ENCODE measurements at places on chromosomes 4 and X.
A peak's percentile ranks its signal among the peaks of the same experiment; 100 is the strongest.

DNA sequence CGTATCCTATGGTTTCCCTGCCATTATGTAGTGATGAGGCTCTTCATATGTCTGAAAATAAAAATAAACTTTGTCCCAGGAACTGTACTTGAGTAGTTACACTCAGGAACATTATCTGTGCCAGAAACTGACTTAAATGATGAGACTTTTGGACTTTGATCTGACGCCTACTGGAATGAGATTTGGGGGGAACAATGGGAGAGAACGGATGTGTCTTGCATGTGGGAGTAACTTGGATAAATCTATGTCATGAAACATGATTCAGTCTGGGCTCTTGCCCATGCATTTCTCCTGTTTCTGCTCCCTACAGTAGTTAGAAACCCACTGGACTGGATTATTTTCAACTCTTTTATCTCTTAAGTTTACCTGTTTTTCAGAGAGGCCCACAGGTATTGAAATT lies 2351.4 kb downstream of the PCDH7 start:
- H3K27ac ChIP-seq = no peak overlapping the region
- H3K4me3 ChIP-seq = no peak overlapping the region
- H3K27me3 ChIP-seq = no peaks in the 10 kb centered on the region
- H3K36me3 ChIP-seq = no peaks in the 10 kb centered on the region

DNA sequence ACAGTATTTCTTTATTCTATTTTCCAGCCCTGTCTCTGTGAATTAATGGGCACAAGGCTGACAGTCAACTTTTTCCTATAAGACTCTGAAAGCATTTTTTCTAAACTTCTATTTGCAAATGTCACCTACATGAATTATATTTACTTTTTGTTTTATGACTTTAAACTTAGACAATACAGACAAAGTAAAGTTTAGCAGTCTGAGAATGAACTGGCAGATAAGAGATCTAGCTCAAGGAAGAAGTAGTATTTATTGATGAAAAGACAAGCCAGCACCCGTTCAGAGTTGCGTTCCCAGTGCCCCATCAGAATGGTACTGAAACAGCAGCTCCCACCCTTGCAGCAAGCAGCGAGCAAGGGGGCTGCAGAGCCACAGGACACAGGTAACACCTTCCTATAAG lies 148.5 kb downstream of the FAM13A start:
- no peak overlapping the region for H3K27ac ChIP-seq
- H3K36me3 ChIP-seq = no peaks in the 10 kb centered on the region
- H3K27me3 ChIP-seq = no peaks in the 10 kb centered on the region
- H3K4me3 ChIP-seq = no peak overlapping the region

DNA sequence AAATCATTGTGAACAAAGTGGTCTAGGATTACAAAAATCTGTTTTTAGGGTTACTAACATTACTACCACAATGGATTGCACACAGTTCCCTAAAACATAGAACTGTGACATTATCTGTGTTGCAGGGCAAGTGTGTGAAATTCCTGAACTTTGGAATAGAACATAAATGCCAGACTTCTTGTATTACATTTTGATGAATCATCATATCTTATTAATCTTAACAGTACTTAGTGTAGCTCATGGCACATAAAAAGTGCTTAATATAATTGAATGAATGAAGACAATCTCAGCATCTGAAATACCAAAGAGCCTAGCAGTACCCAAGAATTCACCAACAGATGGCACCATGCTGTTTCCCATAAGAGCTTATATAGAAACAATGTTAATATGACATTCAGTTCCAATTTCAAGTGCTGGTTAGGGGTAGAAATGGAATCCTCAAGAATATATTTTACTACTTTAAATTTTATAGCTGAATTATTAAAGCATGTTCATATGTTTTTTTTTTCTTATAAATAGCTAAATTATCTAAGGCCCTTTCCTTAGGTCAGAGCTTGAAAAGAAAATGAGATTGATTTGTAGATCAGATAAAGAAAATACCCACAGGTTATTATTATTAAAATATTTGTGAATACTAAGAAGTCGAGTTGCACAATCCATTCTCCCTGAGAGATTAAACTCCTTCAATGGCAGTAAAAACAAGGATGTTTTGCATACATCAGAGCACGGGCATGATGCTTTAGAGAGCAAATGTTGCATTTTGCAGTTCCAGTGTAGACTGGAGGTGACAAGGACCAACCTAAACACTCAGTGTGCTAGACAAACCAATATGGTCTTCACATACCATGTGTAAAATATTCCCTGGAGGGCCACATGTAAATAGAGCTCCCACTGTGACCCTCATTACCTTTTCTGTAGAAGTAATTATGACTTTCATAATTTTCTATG lies 25.7 kb upstream of the SHISA3 start:
- H3K27ac ChIP-seq = no peak overlapping the region
- no peaks in the 10 kb centered on the region for H3K36me3 ChIP-seq
- H3K4me3 ChIP-seq = no peak overlapping the region
- H3K27me3 ChIP-seq = peaks cover 18% of the 10 kb centered on the region
- no peaks in the 10 kb centered on the region for H3K4me1 ChIP-seq

DNA sequence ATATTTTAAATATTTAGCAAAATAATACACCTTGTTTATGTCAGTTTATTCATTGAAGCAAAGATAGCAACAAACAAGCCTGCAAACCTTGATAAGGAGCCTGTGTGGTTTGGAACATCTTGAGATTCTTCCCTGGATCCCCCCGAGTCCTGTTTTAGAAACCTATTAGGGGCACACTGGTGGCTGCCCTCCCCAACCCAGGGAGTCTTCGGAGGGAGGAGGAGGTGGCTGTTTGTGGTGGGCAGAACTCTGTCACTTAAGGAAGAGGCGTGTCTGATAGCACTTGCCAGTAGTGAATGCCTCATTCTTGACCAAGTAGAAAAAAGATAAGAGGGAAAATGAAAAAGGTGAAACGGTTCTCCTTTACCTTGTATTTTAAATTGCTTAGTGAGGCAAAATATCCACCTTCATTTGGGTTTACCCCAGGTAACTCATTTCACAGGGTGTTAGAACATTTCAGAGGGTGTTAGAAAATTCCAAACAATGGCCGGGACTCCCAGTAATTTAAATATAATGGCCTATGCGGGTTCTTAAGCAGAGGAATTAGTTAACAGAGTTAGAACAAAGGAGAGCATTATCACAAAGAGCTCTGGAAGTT lies 10.4 kb downstream of the KIT start:
- no peaks in the 10 kb centered on the region for H3K4me1 ChIP-seq
- no peak for DNase-seq
- H3K36me3 ChIP-seq = no peaks in the 10 kb centered on the region
- H3K27me3 ChIP-seq = peaks cover 26% of the 10 kb centered on the region

DNA sequence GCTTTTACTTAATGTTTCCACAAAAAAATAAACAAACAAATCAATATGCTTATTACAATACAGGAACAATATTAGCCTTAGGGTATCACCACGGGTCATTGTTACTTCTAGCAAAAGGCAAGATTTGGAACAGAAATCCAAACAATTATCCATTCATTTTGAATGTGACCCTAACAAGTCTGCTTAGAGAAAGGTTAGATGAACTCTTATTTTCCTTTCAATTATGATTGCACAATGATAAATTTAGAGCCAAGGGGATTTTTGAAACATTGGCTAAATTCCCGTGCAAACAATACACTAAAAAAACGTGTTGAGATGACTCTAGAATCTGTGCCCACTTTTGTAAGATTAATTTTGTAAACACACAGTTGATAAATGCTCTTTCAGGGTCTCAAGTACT lies 474.7 kb downstream of the PCDH7 start:
- DNase-seq = no peak
- no peaks in the 10 kb centered on the region for H3K4me1 ChIP-seq
- no peaks in the 10 kb centered on the region for H3K27me3 ChIP-seq

- no peak overlapping the region for H3K4me3 ChIP-seq
- no peak overlapping the region for H3K27ac ChIP-seq
- no peak for DNase-seq
- no peaks in the 10 kb centered on the region for H3K4me1 ChIP-seq
- H3K36me3 ChIP-seq = no peaks in the 10 kb centered on the region
Observed at GRCh38 chr4:10891866-10892265, 207.3 kb upstream of the CLNK start.

GRCh38 chr4:14977830-14978229 lies 24.5 kb upstream of the CPEB2 start:
- H3K4me1 ChIP-seq = peaks cover 2% of the 10 kb centered on the region
- no peak for DNase-seq
- H3K4me3 ChIP-seq = no peak overlapping the region
- H3K27ac ChIP-seq = no peak overlapping the region

DNA sequence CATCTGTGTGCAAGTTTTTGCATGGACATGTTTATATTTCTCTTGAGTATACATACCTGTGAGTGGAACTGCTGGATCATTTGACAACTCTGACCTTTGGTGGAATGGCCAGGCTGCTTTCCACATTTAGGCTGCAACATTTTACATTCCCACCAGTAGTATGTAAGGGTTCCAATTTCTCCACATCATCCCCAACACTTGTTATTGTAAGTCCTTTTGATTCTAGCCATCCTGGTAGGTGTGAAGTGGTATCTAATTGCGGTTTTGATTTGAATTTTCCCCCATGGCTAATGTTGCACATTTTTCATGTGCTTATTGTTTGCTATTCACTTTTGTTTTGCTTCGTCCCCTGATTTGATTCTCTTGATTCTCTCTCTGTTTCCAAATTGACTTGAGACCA lies 16.4 kb downstream of the DLG3 start:
- no peak overlapping the region for H3K27ac ChIP-seq
- H3K4me3 ChIP-seq = no peak overlapping the region
- peaks cover 9% of the 10 kb centered on the region for H3K4me1 ChIP-seq
- peaks cover 3% of the 10 kb centered on the region for H3K36me3 ChIP-seq
- no peak for DNase-seq

- peak overlapping the region; percentile 63 for H3K4me3 ChIP-seq
- H3K36me3 ChIP-seq = no peaks in the 10 kb centered on the region
- peak; percentile 74 for DNase-seq
- peaks cover 8% of the 10 kb centered on the region for H3K4me1 ChIP-seq
- peaks cover 11% of the 10 kb centered on the region for H3K27me3 ChIP-seq
- no peak overlapping the region for H3K27ac ChIP-seq
Observed at GRCh38 chr4:47926667-47927258, 12.4 kb upstream of the NFXL1 start.

GRCh38 chrX:155048977-155049619 lies 21.8 kb downstream of the CMC4 start:
- peak overlapping the region; percentile 50 for H3K27ac ChIP-seq
- no peak overlapping the region for H3K4me3 ChIP-seq

GRCh38 chr4:25919676-25920075 lies 5.7 kb downstream of the SMIM20 start:
- DNase-seq = no peak
- peaks cover 1% of the 10 kb centered on the region for H3K36me3 ChIP-seq
- no peaks in the 10 kb centered on the region for H3K27me3 ChIP-seq
- no peak overlapping the region for H3K27ac ChIP-seq
- H3K4me1 ChIP-seq = peaks cover 11% of the 10 kb centered on the region

DNA sequence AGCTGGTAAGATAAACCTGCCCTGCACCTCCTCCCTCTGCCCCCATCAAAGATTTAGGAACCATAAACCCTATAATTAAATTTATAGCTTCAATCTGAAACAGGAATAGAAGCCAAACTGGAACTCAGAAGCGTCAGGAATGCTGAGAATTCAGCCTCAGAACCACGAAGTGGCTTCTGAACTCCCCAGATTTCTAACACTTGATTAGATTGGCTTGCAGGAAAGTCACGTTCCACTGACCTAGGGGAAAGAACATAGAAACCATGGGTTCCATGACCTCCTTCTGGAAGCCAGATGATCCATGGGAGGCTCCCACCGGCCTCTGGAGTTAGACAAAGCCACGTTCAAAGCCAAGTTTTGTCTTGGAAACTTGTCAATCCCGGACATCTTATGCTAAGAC lies 356.5 kb downstream of the MID1IP1 start:
- no peak overlapping the region for H3K27ac ChIP-seq
- H3K4me1 ChIP-seq = peaks cover 12% of the 10 kb centered on the region
- H3K4me3 ChIP-seq = no peak overlapping the region
- H3K27me3 ChIP-seq = no peaks in the 10 kb centered on the region
- H3K36me3 ChIP-seq = no peaks in the 10 kb centered on the region

DNA sequence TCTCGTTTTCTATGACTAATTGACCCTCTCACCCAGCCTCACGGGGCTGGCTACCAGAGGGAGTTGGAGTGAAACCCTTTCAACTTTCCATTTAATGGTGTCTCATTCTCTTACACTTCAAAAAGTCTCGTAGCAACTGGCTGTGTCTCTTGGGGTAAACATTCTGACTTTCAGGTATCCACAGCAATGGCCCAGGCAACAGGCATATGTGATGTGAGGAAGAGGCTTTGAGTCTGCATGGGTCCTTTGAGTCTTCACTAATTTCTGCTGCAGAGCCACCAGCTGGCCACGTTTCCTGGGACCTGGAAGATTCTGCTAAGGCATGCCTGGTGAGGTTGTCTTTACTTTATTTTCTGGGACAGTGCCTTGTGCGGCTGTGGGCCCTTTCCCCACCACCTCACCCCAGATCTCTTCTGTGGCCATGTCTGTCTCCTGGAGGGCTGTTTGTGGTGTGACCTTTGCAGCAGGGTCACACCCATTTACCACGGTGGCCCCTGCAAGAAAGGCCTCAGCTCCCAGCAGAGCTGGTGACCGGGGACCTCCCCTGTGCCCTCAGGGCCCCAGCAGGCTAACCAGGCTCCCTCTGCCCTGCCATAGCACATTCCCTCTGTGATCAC lies 112.5 kb upstream of the FRG1 start:
- no peaks in the 10 kb centered on the region for H3K27me3 ChIP-seq
- no peaks in the 10 kb centered on the region for H3K36me3 ChIP-seq
- no peak overlapping the region for H3K27ac ChIP-seq

GRCh38 chrX:100625985-100626491 lies 10.6 kb downstream of the TSPAN6 start:
- H3K36me3 ChIP-seq = no peaks in the 10 kb centered on the region
- DNase-seq = peak; percentile 21
- H3K4me1 ChIP-seq = peaks cover 10% of the 10 kb centered on the region
- H3K27ac ChIP-seq = no peak overlapping the region
- H3K27me3 ChIP-seq = no peaks in the 10 kb centered on the region

- H3K27ac ChIP-seq = no peak overlapping the region
- no peaks in the 10 kb centered on the region for H3K36me3 ChIP-seq
Observed at GRCh38 chr4:21742326-21742725, 206.2 kb downstream of the KCNIP4 start.

GRCh38 chrX:66022632-66023384 lies 17.1 kb downstream of the VSIG4 start:
- no peak overlapping the region for H3K27ac ChIP-seq
- no peak overlapping the region for H3K4me3 ChIP-seq

- no peak overlapping the region for H3K27ac ChIP-seq
- no peaks in the 10 kb centered on the region for H3K36me3 ChIP-seq
- DNase-seq = peak; percentile 52
- H3K4me1 ChIP-seq = no peaks in the 10 kb centered on the region
Observed at GRCh38 chrX:74383611-74384010, 37.7 kb upstream of the SLC16A2 start.

DNA sequence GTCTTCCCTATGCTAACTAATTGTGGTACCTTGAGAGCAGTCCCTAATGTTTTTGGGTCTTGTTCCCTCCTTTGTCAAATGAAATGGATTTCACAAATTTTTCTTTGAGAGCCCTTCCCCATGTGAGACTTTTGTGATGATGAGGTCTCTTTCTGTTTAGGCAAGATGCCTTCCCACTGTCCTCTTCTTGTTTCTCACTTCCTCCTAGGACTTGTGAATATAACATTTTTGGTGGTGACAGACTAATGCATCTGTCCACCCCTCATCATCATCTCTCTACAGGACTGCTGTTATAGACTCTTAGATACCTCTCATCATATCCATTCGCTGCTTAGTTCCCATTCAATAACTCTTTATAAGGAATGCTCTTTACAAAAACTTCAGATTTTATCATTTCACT lies 8.7 kb upstream of the ANK2 start:
- H3K27me3 ChIP-seq = no peaks in the 10 kb centered on the region
- no peaks in the 10 kb centered on the region for H3K4me1 ChIP-seq
- H3K4me3 ChIP-seq = no peak overlapping the region

Measured in activated naive CD4-positive, alpha-beta T cell treated with anti-CD3 and anti-CD28 coated beads for 36 hours (primary cell).